ENCODE measurements at places on chromosomes 13 and 19. TPM values are rescaled to one million over a fixed set of nuclear protein-coding genes. Genes with fewer than 3 reads are reported as not detected.

MBD3L3 gene
- not detected for total RNA-seq

MCF2L gene
- 41.2 TPM for total RNA-seq

C19orf12 gene
- 48.6 TPM for total RNA-seq

TEX29 gene
- total RNA-seq: not detected

SIGLEC5 gene
- not detected for total RNA-seq

OR4F17 gene
- not detected for total RNA-seq

FRY gene
- total RNA-seq: 167 TPM

C13orf46 gene
- 0.33 TPM for total RNA-seq

F10 gene
- 3.5 TPM for total RNA-seq

POLD1 gene
- 10.8 TPM for total RNA-seq

All from left ventricle myocardium inferior (tissue), 1 donor.